ENCODE measurements at places on chromosomes 4 and X.

DNA sequence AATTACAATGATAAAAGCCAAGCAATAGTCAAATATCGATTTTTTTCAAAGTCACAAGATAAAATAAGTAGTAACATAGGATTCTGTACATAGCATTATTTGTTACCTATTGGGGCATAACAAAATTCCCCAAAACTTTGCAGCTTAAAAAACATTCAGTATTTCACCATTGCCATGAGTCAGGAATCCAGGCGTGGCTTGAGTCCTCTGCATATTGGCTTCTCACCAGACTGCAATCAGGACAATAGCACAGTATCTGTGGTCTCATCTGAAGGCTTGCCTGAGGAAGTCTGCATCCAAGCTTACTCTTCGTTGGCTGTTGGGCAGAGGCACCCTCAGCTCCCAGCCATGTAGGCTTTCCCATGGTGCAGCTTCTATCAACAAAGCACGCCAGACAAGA lies 6.2 kb upstream of the CTBP1 start:
- DNase-seq, result peak; percentile 33

DNA sequence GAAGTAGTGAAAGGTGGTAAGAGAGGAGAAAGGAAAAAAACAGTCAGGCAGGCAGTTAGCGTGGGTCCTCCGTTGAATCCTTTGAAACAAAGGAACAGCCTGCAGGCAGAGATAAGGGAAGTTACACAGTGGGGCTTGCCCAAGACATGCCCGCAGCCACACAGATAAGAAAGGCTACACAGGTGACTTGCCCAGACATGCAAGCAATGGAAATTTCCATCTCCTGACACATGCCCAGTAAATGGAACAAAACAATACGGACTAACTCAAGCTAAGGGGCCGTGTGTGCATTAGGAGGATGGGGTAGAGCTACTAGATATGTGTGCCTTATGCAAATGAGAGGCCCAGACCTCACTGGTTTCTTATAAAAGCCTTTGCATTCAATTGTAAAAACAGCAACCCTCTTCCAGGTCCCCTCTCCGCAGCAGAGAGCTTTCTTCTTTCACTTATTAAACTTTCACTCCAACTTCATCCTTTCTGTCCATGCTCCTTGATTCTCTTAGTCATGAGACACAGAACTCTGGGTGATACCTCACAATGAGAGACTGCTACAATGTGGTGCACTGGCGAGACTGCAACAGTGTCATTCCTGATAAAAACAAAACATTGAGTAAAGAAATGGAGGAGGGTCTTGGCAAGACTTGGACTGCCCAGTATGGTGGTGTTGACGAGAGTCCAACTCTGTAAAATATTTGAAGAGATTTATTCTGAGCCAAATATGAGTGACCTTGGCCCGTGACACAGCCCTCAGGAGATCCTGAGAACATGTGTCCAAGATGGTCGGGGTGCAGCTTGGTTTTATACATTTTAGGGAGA lies 997.4 kb upstream of the PRKX start:
- no peak for DNase-seq

- DNase-seq, result no peak
Measured at GRCh38 chr4:141995056-141995455, 358.7 kb downstream of the IL15 start.

DNA sequence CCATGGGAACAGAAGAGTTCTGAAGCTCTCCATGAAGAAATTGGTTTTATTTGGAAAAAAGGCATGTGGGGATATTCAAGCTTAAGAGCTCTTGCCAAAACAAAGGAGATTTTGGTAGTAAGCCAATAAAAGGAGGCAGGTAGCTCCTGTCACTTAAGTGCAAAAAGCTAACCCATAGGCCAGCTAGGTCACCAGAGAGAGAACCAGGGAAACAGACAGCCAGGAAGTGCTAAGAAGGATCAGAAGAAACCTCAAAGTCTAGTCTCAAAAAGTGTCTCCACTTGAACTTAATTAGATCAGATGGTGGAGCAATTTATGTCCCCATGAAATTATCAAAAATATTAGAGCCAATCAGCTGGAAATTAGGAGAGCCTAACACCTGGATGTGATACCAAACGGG lies 49.2 kb downstream of the CD40LG start:
- DNase-seq, result no peak

GRCh38 chrX:139801397-139801813 lies 93.4 kb upstream of the MCF2 start:
- peak; percentile 13 for DNase-seq

- no peak for DNase-seq
Measured at GRCh38 chr4:112706840-112707207, 69.9 kb downstream of the LARP7 start.

Data from inflammatory macrophage treated with lipopolysaccharide for 1 hour (primary cell).